ENCODE measurements at places on chromosomes 13 and 19. TPM values are rescaled to one million over a fixed set of nuclear protein-coding genes. Genes with fewer than 3 reads are reported as not detected.

- no peaks in the 10 kb centered on the region for H3K4me1 ChIP-seq
- H3K27me3 ChIP-seq = no peaks in the 10 kb centered on the region
- no peaks in the 10 kb centered on the region for H3K36me3 ChIP-seq
- H3K27ac ChIP-seq = no peak overlapping the region
Measured at GRCh38 chr19:7775761-7776160, 12.7 kb downstream of the CLEC4M start.

DNA sequence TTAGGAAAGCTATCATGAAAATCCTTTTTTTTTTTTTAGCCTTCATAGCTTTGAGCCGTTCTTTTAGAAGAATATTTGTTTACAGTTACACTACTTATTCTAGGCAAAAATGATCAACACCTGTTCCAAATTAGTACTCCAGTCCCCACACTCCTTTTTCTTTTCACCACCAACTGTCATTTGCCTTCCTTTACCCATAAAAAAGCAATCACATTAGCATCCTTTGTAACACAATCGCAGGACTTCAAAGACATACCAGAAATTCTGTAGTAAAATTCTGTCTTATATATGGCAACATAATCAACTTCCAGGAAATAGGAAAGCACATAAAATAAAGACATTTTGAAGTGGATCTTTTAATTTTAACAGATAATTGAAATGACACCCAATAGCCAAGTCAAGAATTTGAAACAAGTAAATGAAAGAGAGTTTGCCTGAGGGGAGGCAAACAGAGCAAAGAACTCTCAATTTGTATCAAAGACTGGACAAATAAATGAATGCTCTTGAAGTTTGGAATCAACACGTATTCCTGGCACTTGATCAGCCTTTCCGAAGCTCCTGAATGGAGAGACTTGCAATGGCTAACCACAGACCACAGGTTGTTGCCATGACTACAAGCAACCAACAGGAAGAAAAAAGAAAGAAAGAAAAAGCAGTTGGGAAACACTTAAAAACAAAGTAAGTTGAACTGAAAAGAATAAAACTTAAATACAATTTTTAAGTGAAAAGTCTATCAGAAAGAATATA is 206.8 kb downstream of the PCDH9 start:
- no peak overlapping the region for H3K27ac ChIP-seq
- H3K4me3 ChIP-seq = no peak overlapping the region
- H3K27me3 ChIP-seq = no peaks in the 10 kb centered on the region
- H3K36me3 ChIP-seq = no peaks in the 10 kb centered on the region

DNA sequence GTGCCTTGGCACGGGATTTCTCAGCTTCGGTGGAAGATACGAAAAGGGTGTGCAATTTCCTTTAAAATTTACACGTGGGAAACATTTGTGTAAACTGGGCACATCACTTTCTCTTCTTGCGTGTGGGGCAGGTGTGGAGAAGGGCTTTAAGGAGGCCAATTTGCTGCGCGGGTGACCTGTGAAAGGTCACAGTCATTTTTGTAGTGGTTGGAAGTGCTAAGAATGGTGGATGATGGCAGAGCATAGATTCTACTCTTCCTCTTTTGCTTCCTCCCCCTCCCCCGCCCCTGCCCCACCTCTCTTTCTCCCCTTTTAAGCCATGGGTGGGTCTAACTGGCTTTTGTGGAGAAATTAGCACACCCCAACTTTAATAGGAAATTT is 7.2 kb downstream of the SLITRK5 start:
- no peak overlapping the region for H3K27ac ChIP-seq
- peak overlapping the region; percentile 64 for H3K4me3 ChIP-seq
- H3K36me3 ChIP-seq = peaks cover 17% of the 10 kb centered on the region
- peaks cover 49% of the 10 kb centered on the region for H3K27me3 ChIP-seq

Gene RUBCNL
- 0.94 TPM for total RNA-seq

GRCh38 chr13:23466144-23467002 is 32.9 kb upstream of the SACS start:
- H3K27ac ChIP-seq = no peak overlapping the region
- H3K36me3 ChIP-seq = peaks cover 7% of the 10 kb centered on the region
- peak; percentile 67 for DNase-seq

- H3K27me3 ChIP-seq = no peaks in the 10 kb centered on the region
- H3K36me3 ChIP-seq = no peaks in the 10 kb centered on the region
- DNase-seq = no peak
- no peak overlapping the region for H3K27ac ChIP-seq
- H3K4me3 ChIP-seq = no peak overlapping the region
- H3K4me1 ChIP-seq = no peaks in the 10 kb centered on the region
Measured at GRCh38 chr13:49305792-49306425, 58.2 kb downstream of the CDADC1 start.

Data from H9 (cell line).